ENCODE measurements at places on chromosomes 12 and 14. TPM values are rescaled to one million over a fixed set of nuclear protein-coding genes. Genes with fewer than 3 reads are reported as not detected.

Gene KRT82
- not detected for total RNA-seq

Gene SCN8A
- 1.5 TPM for total RNA-seq

Gene FAM186B
- 0.30 TPM for total RNA-seq

Gene HRK
- not detected for total RNA-seq

Gene ACRBP
- total RNA-seq = 0.73 TPM

Gene CHURC1
- total RNA-seq = 53.1 TPM

Gene MAP3K9
- total RNA-seq = 1.4 TPM

Gene RFLNA
- 1.4 TPM for total RNA-seq

Gene LRP1-AS
- total RNA-seq = not detected

Gene MIP
- total RNA-seq = not detected

Gene SLC6A15
- total RNA-seq = not detected

Gene ZNF664
- total RNA-seq = 133 TPM

DNA sequence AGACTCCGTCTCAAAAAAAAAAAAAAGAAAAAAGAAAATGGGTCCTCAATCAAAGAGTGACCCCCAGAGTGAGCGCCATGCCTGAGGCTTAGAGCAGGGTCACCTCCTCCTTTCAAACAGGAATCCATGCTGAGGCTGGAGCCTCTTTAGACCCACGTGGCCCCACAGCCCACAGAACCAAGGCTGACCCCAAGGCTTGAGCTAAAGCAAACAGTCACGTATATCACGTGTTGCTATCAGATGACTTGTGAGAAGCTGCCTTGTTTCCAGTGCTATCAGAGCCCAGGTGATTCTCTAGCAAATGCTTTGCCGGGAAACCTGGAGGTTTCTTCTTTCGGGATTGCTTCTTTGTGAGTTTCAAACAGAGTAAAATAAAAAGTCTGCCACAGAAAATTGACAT, 31.7 kb upstream of the DYNC1H1 start:
- DNase-seq = no peak

DNA sequence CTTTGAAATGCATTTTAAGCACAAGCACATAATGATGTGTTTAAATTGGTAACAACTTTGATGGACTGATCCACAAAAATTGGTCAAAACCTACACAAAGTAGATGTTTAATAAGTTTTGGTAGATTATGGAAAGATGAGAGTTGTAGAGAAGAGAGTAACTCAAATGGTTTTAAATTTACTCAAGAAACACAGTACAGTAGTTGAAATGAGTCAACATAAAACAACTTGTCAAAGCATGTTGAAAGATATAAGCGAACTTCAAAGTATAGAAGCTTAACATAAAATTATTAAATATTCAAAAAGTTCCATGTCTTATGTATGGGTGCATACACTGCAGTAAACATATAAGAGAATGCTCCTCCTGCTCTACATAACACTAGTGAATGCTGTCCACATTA, 49.4 kb downstream of the KITLG start:
- DNase-seq = no peak

DNA sequence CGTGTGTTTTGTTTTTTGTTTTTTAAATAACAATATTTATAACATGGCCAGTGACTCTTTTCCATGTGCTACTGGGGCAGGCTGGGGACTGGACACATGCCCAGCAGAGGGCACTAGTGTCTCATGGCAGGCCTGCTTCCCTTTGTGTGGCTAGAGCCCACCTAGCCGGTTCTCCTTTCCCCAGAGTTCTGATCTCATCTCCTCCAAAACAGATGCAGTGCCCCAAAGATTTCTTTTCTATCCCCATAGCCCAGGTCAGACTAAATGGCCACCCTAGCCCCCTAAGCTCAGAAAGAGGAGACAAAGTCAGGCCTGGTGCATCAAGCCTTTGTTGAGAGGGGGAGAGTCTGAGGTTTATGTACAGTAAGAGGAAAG, 21.2 kb downstream of the PRPF40B start:
- peak; percentile 91 for DNase-seq

GRCh38 chr12:3085341-3086139, 8.4 kb downstream of the TSPAN9 start:
- no peak for DNase-seq

GRCh38 chr14:69288956-69289705, 29.2 kb downstream of the GALNT16 start:
- no peak for DNase-seq

- DNase-seq = no peak
These were observed 1.0 kb upstream of the VRTN start for GRCh38 chr14:74347097-74347794.

GRCh38 chr12:68793436-68793835, 14.5 kb upstream of the MDM2 start:
- no peak for DNase-seq

DNA sequence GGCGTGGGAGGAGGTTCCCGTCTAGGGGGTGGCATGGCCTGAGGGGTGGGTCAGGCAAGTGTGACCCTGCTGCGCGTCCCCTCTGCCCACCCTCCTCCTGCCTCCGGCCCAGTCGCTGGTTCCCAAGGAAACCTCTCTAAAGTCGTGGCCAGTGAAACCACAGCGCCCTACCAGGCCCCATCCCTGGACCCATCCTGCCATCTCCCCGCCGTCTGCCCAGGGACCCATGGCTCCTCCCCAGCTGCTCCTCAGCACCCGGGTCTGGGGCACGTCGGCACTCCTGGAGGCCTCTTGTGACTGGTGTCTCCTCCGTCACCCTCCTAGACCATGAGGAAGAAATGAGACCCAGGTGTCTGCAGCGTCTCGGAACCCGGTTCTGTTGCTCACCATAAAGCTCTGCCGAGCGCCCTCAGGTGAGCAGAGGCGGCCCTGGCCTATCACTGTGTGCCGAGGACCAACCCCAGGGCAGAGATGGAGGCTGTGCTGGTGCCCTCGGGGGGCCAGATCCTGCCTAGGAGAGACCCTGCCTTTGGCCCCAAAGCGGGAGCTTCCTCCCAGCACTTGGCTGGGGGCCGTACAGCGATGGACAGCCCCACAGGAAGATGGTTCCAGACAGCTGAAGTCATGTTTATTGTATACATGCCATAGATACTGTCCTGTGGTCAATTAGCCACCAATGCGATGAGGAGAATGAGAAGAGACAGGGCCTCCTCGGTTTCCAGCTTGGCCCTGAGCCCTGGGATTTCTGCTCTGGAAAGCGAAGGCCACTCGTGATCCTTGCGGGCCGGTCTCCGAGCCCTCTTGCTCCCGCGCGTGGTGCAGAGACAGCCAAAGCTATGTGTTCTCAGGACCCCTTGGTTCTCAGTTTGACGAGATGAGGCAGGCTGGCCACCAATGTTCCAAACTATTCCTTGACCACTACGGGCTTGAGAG, 222.5 kb upstream of the RTL1 start:
- DNase-seq = peak; percentile 82

- DNase-seq = no peak
These were observed 41.4 kb upstream of the EML1 start for GRCh38 chr14:99751539-99752485.

- DNase-seq = no peak
These were observed 935 bp upstream of the CRIP1 start for GRCh38 chr14:105485739-105486162.

DNA sequence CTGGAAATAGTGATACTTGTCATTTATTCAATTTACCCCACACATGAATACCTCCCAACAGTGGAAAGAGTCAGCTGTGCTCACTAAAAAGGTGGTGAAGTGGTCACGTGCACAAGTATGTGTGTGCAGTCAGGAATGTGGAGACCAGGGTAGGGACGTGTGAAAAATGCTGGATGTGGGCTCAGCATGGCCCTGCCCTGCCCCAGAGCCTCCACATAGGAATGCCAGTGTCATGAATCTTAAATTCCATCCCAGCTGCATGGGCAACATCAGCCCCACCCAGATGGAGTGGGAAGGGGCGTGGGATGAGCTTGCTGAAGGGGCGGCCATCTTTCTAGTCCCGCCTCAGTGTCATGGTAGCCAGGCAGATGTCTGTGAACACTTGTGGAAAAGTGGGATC, 87.7 kb downstream of the C12orf75 start:
- peak; percentile 85 for DNase-seq

DNA sequence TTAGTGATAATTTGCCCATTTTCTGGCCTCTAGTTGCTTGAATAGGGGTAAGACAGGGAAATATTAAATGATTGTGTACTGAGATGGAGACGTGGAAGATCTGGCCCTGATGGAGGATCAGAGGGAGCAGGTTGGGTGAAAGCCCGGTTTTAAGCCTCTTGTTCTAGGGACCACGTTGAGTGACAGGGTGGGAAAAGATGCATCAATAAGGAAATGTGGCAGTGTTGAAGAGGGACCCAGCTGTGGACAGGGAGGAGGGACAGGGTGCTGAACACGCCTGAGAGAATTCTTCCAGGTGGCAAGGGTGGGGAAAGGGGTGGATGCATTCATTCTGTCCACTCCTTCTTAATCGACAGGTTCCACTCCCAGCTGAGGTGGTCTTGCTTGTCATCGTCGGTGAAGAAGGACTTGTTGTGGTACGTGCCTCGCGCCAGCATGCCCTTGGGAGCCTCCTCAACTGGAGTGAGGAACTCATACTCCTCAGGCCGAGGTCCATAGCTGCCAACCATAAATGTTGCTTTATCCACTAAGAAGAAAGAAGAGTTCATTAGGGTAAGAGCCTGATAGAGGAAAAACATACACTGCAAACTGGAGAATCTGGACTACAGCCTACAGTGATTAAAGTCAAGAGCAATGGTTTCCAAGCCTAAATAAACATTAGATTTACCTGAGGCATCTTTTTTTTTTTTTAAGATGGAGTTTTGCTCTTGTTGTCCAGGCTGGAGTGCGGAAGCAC, 4.0 kb upstream of the ERP27 start:
- no peak for DNase-seq

- peak; percentile 19 for DNase-seq
These were observed 32.4 kb downstream of the PLEKHG7 start for GRCh38 chr12:92735131-92735721.

DNA sequence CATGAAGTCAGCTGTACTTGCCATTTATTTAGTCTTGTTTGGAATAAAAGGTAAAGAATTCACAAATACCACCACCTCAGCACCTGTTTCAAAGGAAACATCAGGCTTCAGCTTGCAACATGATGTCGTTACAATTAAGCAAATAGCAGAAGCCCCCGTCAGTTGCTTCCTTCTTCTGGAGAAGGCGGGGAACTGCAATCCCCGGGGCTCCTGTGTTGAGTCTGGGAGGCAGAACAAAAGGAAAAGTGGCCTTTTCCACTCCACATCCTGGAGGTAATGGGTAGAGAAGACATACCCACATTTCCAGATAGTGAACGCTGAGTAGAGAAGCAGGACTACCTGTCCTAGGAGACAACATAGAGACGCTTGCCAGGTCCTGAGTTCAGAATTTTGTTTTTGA, 92.8 kb downstream of the DNAH10 start:
- DNase-seq = no peak

DNA sequence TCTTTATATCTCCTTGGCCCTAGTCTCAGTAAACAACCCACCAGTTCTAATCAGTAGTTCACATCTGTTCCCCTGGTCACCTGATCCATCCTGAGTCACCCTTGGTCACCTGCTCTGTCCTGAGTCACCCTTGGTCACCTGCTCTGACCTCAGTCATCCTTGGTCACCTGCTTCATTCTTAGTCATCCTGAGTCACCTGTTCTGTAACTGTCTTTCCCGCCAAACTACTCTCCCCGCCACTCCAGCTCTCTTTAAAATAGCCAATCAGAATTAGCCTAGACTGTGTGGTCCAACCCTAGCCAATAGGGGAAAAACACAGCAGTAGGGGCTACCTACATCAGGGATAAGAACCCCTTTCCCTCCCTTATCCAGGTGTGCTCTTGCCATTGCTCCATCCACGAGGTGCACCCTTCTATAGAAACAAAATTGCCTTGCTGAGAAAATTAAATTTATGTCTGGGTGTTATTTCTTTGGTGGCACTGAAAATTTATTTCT, 245.4 kb upstream of the DIO3 start:
- DNase-seq = no peak

Measured in osteocyte (in vitro differentiated cells).